Psoas muscle (tissue), 8 donors: ENCODE measurements at places on chromosomes 5 and 9. TPM values are rescaled to one million over a fixed set of nuclear protein-coding genes. Genes with fewer than 3 reads are reported as not detected.

Gene GCNT1
- 1.3 TPM for total RNA-seq

Gene TEK
- 7.5 TPM for total RNA-seq

Gene PDCD1LG2
- 0.76 TPM for total RNA-seq

Gene NPDC1
- 22.9 TPM for total RNA-seq

DNA sequence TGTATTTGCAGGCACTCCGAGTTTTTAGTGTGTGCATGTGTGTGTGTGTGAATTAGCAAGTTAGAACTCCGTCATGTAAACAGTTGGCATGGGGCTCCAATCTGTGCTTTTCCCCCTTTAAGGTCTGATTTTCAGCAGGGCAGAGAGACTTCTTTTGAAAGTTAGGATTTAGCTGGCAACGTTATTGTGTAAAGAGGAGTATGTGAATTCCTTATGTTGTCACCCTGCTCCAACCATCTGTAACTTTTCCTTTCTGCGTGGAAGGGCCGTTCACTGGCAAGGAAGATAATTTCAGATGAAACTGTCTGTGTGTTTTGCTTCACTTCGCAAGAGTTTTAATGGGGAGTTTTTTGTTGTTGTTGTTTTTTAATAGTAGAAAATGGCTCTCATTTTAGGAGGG is 332 bp downstream of the SGCD start:
- DNase-seq: no peak

Gene CDC20B
- total RNA-seq: not detected
